ENCODE measurements at places on chromosomes 5 and 9.
A peak's percentile ranks its signal among the peaks of the same experiment; 100 is the strongest.

GRCh38 chr5:88049737-88050136 is 218.9 kb downstream of the TMEM161B start:
- no peak for DNase-seq

DNA sequence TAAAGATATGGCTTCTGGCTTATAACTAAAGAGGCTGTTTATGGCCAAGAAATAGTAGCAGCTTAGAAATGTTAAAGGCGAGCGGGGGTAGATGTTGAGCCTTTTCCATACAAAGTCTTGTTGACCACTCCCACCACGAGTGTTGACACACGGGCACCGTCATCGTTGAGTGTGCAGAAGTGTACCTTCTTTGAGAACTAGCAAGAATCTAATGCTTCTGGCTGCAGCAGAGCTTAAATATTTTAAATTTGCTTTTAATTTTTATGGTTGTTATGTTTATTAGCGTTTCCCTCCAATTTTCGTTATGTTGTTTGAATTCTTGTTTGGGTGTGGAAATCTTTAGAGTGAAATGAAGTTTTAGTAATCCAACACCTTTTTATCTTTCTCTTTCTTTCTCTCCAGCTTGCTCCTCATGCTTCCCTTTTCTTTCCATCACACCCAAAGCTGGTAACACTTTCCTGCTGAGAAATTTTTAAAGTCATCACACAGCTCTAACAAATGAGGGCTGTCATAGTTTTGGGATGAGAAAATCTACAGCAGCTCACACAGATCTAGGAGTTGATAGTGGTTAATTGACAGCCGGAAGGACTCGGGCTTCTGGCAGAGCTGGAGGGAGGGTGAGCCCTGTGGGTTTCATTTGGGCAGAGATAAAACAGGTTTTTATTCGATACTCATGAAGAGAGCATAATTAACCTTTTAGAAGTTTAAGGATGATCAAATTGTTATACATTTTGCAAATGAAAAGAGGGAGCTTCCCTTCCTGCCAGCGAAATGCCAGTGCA is 120.1 kb upstream of the ZNF608 start:
- DNase-seq, result no peak

GRCh38 chr9:129140397-129141065 is 29.3 kb downstream of the PTPA start:
- DNase-seq, result peak; percentile 36

DNA sequence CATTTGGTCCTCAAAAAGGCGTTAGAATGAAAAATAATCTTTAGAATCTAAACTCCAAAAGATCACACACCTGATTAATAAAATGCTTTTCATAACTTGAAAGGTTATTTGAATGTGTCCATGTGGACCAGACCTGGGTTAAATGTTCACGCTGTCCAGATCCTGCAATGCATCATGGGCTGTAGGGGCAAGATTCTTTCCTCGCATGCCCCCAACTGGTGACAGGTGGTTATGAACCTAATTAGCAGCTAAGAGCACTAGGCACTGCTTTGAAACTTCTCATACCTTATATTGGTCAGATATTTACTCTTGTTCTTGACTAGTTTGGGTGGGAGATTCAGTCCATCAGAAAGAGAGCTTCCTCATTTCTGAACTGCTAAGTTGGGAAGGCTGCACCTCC is 19.3 kb upstream of the PIP5K1B start:
- no peak for DNase-seq
